ENCODE measurements at places on chromosomes 4 and X.
A peak's percentile ranks its signal among the peaks of the same experiment; 100 is the strongest.

DNA sequence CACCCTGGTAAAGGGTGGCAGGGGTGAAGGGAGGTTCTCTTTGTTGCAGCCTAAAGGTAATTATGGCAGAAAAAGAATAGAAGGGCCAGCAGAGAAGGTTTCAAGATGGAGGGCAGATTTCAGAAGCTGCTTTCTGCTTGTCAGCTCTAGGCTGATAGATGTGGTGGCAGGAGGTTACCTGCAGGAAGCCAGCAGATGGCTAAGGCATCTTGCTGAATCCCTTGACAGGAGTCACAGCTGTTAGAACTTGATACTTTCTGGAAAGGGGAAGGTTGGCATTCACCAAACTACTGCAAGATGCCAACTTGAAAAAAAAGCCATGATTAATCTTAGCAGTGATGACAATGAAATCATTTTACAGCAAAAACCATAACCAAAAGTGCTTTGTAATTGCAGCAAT, 69.5 kb upstream of the CBLL2 start:
- no peak for DNase-seq

- DNase-seq = no peak
Observed at GRCh38 chrX:10467793-10468192, 152.6 kb downstream of the MID1 start.

DNA sequence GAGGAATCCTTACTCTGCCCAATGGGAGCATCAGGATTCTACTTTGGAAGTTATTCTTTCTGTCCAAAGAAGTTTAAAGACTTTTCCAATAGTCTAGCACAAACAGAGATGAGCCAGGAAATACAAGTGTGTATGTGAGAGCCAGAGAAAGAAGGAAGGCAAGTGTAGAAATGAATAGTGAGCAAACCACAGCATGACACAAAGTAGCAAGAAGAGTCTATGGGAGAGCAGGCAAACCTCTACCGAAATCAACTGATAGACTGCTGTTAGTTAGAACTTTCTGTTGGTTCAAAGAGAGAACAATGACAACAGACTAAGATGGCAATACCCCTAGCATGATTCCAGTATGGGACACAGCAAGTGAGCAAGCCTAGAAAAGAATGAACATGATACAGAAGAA, 16.1 kb upstream of the GPR34 start:
- DNase-seq = no peak

- DNase-seq = no peak
Observed at GRCh38 chr4:115945026-115945425, 831.6 kb upstream of the NDST4 start.

GRCh38 chr4:142377342-142378091, 468.6 kb downstream of the INPP4B start:
- DNase-seq = no peak

DNA sequence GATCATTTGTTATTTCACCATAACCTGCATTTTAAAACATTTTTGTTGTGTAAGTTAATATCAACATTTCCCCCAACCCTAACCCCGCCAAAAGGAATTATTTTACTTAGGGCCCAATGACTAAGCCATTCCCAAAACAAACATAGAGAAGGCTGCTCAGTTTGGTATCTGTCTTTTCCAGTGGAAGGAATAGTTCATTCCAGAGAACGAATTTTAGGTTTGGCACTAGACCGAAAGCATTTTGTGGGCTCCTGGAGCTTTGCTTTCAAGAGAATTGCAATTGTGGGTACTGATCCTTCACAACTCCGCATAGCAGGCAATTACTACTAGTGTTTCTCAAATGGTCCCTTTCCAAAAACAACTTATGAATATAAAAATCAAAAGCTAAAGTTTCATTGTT, 226.7 kb upstream of the MAD2L1 start:
- no peak for DNase-seq

- no peak for DNase-seq
Observed at GRCh38 chr4:26178854-26179253, 142.0 kb upstream of the RBPJ start.

DNA sequence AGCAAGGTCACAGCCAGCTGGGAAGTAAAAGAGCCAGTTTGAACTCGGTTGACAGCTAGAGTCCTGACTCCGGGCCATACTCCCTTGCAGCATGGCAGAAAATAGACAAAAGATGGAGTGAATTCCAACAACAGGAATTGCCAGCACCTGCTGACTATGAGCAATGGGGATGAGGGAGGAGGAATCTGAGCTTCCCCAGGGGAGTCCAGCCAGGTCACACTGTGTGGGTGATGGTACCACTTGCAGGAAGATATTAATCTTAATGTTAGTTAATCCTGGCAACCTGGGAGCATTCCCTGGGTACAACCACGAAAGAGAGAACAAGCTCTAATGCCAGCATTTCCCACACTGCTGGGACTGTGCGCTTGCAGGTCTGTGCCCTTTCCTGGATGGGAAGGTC, 48.1 kb upstream of the S100G start:
- no peak for DNase-seq

GRCh38 chr4:17662694-17663093, 48.3 kb downstream of the MED28 start:
- no peak for DNase-seq

DNA sequence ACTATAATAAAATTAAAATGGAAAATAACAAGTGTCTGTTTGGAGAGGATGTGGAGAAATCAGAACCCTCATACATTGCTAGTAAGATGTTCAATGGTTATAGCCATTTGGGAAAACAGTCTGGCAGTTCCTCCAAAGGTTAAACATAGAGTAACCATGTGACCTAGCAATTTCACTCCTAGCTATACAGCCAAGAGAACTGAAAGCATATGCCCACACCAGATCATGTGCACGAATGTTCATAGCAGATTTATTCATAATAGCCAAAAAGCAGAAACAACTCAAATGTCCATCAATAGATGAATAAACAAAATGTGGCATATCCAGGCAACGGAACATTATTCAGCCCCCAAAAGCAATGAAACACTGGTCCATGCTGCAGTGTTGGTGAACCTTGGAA, 9.4 kb upstream of the CCNQ start:
- no peak for DNase-seq

DNA sequence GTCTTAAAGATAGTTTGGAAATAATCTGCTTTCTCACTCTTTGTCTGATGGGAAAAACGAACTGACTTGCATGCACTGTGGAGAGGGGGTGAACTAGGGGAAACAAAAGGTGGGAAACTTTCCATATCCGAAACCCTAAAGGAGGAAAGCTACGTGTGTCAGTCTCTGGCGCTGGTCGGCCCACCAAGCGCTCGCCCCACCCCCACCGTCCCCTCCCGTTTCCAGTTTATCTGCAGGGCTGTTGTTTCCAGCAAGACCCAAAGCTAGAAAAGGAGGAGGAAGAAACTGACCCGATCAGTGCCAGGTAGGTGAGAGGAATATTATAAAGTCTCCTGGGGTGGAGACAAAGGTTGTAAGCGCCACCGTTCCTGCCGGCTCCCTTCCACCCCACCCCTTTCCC, 552 bp downstream of the TCEAL9 start:
- DNase-seq = no peak

DNA sequence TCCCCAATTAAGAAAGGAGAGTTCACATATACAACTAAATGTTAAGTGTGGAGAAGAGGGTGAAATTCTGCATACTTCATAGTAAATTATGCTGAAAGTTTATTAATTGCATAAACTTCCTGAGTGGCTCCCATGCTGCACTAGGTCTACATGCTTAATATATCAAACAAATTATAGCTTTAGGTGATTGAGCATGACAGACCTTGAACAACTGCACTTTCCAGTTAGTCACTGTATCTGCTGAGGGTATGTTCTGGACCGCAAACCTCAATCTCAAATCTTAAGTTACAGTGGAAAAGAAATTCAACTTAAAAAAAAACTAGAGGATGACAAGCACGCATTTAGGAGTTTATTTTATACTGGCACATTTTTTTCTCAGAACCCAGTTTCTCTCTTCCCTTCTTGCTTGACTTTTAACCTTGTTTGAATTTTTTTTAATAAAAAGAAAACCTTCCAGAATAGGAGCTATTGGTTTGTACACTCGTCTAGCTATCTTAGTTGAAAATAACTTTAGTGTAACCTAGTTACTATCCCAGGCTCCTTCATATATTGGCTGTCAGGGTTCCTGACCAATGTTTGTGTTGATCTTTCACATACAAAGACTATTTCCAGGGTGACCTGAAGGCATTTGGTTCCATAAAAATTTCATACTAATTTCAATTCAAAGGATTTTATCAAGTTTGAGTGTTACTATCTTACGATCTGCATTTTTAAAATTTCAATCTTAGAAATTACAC, 10.2 kb upstream of the FAM120C start:
- DNase-seq = no peak

GRCh38 chr4:70839589-70840093, at the start of gene GRSF1:
Gene GRSF1, minus strand, starts transcription at chr4:70839890. Its CDS starts 63 bp downstream, at chr4:70839827.
- peak; percentile 81 for DNase-seq

- no peak for DNase-seq
Observed at GRCh38 chrX:21958916-21959315, 18.4 kb downstream of the SMS start.

- DNase-seq = no peak
Observed at GRCh38 chrX:43643662-43644061, 12.4 kb upstream of the MAOA start.

- no peak for DNase-seq
Observed at GRCh38 chr4:6538111-6538510, 36.9 kb upstream of the MAN2B2 start.

DNA sequence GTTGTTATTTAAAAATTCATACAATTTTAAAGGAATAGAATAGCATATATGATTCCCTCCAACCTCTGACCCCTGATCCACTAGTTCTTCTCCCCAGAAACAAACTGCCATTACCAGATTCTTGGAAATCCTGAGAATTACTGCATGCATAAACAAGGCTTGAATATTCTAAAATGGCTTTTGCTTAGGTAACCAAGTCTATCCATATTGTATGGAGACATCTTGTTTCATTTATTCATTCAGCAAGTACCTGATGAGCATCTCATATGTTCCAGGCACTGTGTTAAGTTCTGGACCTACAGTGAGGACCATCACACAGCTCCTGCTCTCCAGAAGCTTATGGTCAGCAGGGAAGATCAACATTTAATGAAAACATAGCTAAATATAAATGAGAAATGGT, 49.4 kb downstream of the TMEM164 start:
- no peak for DNase-seq

- no peak for DNase-seq
Observed at GRCh38 chr4:53832549-53832948, 231.9 kb downstream of the CHIC2 start.

All from stimulated activated CD4-positive, alpha-beta T cell treated with anti-CD3 and anti-CD28 coated beads, Interleukin-1b, Interleukin-23, amount 100 ng/mL, for 24 hours (primary cell).